NT2/D1 (cell line): ENCODE measurements at places on chromosomes 3 and 15.

GRCh38 chr3:70926835-70927234 lies 614.4 kb upstream of the MDFIC2 start:
- DNase-seq, result no peak

- no peak for DNase-seq
Measured at GRCh38 chr3:64932666-64933342, 245.0 kb upstream of the ADAMTS9 start.

DNA sequence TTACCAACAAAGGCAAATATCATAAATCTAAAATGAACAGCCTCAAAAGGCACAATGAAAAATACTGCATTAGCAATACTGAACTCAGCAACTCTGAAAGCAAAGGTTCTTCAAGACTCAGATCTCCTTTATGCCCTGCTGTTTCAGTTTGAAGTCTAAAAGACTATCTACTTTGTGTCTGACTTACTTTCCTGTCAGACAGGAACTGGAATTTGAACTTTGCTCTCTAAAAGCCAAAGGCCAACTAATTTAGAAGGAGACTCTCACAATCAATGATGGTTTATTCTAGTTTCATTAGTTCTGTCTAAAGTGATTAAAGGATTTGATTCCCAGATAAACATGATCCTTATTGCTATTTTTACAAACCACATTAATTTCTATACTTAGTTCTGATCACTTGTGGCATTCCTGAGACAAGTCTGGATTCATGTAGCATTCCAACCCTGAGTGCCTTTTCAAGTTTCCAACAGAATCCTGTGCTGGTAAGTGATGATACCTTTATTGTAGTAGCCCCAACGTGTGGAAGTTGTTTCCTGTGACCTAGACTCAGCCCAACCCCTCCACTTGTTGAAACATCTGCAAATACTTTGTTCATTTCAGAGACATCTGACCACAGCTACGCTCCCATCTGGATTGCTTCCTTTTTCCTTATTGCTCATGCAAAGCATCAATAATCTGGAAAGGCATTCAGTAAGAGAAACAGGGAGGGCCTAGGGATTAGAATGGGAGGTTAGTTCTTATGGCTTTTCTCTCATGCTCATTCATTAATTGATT lies 14.9 kb upstream of the LEKR1 start:
- no peak for DNase-seq

DNA sequence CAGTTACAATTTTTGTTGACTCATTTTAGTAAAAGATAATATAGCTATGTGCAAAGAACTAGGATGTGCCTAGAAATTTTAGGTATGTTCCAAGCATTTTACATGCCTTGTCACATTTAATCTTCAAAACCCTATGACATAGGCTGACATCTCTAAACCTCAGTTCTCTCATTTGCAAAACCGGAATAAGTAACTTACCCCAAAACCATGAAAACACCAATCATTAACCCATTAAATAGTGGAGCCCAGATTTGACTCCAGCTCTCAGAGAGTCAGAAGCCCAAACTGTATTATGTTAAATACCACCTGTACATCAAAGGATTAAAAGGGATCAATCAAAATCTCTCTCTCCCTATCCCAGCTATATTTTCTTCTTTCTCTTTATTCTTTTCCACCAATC lies 36.6 kb downstream of the GSK3B start:
- DNase-seq, result no peak

- no peak for DNase-seq
Measured at GRCh38 chr15:63473007-63473748, 31.2 kb upstream of the USP3 start.

DNA sequence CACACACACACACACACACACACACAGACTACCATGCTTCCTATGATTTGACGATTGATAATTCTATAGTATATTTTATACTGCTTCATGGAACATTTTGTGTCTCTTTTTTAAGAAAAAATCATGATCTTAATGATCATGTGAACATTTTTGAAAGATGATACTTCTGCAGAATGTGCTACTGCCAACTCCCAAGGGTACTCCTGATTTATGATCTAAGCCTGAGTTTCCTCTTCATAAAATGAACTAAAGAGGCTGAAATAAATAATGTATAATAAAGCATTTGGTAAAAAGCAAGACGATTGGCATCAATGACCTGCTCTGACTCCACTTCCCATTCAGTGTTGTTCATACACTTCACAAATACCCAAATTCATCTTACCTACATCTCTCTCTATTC lies 333.8 kb upstream of the RBMS3 start:
- no peak for DNase-seq

GRCh38 chr3:170132335-170132734 lies 49.2 kb downstream of the PHC3 start:
- DNase-seq, result no peak

DNA sequence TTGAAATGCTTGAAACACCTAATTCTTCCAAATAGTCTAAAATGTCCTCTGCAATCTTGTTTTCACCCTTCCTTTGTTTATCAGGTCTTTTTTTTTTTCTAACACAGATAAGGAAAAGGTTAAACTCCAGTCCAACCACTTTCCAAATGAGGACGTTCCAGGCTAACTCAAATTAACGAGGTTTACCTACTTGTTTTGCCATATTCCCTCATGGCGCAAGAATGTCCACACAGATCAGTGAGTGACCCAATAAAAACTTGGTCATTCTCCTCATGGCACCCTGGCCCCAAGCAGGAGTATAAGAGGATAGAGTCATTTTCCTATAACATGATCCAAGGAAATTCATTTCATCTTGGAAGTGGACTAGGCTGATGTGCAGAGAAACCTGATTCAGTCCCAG lies 6.6 kb upstream of the LIPC start:
- DNase-seq, result no peak

DNA sequence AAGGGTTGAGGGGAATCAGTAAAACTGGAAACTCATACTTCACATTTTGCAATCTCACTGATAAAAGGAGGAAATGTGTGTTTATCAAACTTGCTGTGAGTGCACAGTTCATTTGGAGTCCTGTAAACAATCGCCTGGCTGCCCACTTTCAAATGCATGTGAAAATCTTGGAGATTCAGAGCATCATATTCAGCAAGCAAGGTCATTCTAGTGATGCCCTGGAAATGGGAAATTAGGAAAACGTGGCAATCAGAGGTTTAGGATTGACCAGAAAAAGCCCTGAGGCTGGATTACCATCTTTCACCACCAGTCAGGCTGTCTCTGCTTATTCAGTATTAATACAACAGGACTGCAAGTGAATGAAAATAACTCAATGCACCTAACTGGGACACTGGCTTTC lies 23.9 kb downstream of the DPH6 start:
- DNase-seq, result no peak

DNA sequence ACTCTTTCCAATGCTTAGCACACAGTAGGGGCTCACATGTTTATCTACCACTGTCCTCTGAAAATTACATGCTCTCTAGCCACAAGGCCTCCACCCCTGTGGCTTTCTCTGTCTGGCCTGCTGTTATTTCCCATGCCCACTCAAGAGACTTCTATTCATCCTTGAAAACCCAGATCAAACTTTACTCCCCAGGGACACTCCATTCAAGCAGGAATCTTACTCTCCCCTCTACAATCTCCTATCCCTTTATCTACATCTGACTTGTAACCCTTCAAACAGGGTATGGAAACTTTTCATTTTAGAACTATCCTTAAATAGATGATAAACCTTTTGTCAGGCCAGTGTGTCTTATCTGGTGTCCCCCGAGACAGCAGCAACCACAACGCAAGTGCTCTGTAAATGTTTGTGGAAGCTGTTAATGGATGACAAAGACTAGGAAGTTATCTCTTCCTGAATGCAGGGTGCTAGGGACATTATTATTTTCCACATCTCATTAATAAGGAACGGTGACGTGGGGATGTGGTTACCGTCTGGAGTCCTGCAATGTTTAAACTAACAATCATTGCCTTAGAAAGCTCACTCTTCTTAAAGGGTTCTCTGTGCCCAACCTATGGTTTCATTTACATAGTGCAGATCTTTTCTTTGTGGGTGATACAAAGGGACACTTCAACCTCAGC lies 322.3 kb downstream of the ARRDC4 start:
- DNase-seq, result no peak

DNA sequence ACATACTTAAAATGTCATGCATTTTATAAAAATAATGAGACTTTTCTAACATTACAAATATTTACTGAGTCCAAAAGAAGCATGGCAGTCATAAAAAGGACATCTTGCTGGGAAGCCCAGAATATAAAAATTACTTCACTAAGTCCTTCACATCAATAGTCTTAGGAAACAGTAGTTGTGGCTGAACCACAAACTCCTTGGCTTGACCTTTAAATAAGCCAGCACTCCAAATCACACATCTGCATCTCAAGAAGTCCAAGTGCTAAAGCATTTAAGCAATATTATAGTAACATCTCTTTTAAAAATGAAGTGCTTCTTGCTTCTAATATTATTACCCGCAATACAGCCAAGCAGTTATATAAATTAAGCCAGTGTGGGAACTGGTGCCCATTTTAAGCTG lies 8.8 kb downstream of the CCNL1 start:
- DNase-seq, result no peak

GRCh38 chr15:75646944-75647364 lies 758 bp upstream of the SNX33 start:
- DNase-seq, result no peak

- no peak for DNase-seq
Measured at GRCh38 chr15:100500226-100500990, 28.3 kb downstream of the CERS3 start.

- no peak for DNase-seq
Measured at GRCh38 chr3:63922491-63923199, 10.5 kb upstream of the SCAANT1 start.

GRCh38 chr3:185423178-185423577 lies 60.2 kb downstream of the MAP3K13 start:
- DNase-seq, result no peak

- no peak for DNase-seq
Measured at GRCh38 chr3:134180761-134181160, 69.9 kb downstream of the RYK start.

DNA sequence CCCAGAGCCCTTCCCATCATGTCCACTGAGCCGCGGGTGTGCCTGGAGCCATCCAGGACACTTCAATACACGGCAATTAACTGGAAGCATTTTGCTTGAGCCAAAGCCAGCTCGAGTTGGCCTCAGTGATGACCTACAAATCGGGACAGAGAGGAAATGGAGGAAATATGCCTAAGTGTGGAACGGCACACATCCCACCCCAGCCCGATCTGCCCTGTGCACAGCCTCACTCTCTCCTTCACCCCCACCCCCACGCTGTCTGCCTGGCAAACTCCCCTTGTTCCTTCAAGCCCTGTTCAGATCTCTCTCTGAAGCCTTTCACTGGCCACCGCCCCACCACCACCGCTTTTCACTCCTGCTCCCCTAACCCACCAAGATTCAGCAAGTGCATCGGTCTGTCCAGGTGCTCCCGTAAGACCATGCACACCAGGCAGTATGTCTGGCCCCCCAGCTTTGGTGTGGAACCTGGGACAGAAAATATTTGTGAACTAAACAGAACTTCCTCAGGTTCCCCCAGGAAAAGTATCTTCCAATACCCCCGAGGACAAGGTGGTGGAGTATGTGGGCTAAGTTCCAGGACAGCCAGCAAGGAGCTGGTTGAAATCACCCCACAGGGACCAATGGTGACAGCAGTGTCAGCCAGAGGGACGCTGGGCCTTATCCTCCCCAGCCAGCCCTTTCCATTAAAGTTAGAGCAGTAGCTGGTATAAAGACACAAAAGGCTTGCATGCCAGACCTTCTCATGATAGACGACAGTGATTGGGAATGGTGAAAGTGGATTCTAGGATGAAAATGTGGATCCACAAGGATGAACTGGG lies 83.7 kb downstream of the VGLL4 start:
- DNase-seq, result no peak

GRCh38 chr3:119350114-119350513 lies 55.9 kb downstream of the ARHGAP31 start:
- peak; percentile 78 for DNase-seq

- peak; percentile 93 for DNase-seq
Measured at GRCh38 chr3:66038726-66039589, at the start of gene MAGI1. Gene MAGI1 (minus strand): TSS chr3:66038918. CDS start chr3:66038308, 610 bp downstream.
